Suppressor macrophage (primary cell): ENCODE measurements at places on chromosomes 13 and 19.

DNA sequence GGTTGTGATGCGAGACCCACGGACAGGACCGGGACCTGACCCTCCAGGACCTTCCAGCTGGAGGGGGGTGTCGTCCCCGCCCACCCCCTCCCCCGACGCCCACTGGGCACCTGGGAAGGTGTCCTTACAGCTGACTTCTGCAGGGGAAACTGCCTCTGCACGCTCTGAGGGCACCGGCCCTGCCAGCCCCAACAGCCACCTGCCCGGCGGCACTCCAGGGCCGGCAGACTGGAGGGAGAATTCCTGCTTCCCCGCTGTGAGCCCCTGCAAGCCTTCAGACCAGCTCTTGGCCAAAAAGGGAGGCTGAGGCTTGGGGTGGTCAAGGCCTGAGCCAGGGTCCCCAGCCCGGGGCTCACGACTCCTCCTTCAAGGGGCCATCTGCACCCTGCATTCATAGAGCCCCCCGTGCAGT lies 1.2 kb downstream of the CNN2 start:
- DNase-seq = peak; percentile 36

DNA sequence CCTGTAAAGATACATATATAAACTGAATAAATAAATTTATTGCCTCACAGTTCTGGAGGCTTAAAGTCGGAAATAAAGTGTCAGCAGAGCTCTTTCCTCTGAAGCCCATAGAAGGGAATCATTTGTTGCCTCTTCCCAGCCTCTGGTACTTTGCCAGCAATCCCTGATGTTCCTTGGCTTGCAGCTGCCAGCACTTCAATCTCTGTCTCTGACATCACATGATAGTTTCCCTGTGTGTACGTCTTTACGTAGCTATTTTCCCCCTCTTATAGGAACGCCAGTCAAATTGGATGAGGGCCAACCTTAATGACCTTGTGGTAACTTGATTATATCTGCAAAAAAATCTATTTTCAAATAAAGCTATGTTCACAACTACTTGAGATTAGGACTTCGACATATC lies 250.9 kb downstream of the LIG4 start:
- DNase-seq = no peak

- no peak for DNase-seq
These were observed 66.1 kb downstream of the SLC10A2 start for GRCh38 chr13:103000157-103000556.

DNA sequence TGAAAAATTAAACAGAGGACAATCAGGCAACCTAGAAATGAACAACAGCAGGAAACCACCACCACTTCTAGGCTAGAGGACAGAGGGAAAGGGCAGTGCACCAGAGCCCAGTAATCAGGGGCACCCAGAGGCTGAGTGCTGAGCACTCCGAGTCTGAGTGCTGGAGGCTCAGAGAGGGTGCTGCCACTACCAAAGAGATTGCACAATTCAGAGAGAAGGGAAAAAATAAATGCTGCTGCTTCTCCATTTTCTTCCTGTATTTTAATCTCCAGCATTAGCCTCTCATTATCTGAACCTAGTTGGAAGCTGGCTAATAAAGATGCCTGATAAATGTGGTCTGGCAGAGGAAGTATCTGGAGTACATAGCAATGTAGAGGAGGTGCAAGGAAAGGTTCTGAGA lies 11.8 kb upstream of the ZNF175 start:
- DNase-seq = no peak

DNA sequence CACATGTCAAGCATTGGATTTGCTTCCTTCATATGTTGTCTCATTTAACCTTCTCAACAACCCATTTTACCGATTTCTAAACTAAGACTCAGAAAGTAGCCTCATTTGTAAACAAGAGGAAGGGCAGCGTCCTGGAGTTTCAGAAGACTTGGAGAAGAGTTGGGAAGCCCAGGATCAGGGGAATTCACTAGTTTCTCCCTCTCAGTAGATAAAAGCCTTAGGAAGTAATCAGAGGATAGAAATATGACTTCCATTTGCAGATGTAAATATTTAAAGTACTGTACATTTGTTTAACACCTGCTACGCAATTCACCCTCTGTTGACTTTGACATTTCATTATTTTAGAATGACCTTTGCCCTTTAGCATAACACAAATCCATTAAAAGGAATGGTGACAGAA lies 216.4 kb downstream of the DCT start:
- DNase-seq = no peak

DNA sequence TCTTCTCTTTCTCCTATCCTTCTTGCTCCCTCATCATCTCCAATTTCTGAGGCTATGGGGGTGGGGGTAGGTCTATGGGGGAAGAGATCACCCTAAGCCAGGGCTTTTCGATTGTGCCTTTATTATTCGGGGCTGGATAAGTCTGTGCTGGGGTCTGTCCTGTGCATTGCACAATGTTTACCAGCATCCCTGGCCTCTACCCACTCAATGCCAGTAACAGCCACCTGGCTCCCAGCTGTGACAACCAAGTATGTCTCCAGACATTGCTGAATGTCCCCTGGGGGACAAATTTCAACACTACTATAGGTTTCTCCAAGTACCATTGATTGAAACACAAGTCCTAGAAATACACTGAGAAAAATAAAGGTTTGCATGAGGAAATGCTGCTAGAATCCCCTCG lies 13.2 kb downstream of the CBY2 start:
- DNase-seq = no peak

DNA sequence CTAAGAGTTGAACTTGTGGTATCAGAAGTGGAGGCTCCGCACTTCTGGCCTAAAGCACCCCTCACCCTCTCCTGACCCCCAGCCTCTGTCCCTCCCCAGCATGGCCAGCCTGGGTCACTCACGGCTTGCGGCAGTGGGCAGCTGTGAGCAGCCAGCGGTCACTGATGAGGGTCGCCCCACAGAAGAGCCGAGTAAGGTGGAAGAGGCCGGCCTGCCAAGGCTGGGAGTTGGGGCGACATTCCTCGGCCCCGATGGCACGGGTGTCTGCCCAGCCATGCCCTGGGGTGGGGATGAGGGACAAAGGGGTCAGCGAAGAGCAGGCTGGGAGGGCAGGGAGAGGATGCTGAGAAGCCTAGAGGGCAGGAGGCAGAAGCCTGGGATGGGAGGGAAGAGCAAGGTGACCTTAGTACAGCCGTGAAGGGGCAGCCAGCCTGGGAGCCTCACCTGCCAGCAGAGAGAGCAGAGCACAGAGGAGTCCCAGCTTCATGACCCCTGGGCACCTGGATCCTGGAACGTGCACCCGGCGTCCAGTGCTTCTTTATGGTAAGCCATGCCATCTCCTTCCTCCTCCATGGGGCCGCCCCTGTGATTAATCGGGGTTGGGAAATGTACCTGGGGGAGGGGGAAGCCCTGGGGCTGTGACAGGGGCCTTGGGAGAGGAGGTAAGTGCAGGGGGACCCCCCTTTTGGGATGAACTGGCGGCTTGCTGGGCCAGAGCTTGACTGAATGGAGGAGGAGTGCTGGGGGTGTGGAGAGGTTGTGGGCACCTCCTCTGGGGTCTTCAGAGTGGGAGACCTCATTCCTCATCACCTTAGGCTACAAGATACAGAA lies 7.9 kb upstream of the KLK8 start:
- DNase-seq = no peak

- no peak for DNase-seq
These were observed 28.5 kb downstream of the MYCBP2 start for GRCh38 chr13:77298426-77298825.

- no peak for DNase-seq
These were observed 38.3 kb downstream of the NDFIP2 start for GRCh38 chr13:79519255-79519654.

DNA sequence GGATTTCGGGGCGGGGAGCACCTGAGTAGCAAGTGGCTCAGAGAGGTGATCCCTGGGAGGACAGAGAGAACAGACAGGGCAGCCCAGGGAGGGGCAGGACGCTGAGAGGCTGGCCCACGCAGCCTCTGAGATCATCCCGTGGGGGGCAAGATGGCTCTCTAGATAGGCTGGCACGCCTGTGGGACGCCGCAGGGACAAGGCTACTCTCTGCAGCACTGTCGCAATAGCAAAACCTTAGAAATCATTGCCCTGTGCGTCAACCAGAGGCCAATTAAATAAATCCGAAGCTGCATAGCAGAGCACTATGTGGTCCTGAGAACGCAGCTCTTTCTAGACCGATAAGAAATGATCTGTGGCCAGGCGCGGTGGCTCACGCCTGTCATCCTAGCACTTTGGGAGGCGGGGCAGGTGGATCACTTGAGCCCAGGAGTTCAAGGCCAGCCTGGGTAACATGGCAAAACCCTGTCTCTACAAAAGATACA lies 5.1 kb downstream of the PEX11G start:
- no peak for DNase-seq

GRCh38 chr19:2037651-2038255 lies 13.3 kb downstream of the MKNK2 start:
- DNase-seq = no peak

- no peak for DNase-seq
These were observed 13.7 kb upstream of the MAP3K10 start for GRCh38 chr19:40177286-40178070.

DNA sequence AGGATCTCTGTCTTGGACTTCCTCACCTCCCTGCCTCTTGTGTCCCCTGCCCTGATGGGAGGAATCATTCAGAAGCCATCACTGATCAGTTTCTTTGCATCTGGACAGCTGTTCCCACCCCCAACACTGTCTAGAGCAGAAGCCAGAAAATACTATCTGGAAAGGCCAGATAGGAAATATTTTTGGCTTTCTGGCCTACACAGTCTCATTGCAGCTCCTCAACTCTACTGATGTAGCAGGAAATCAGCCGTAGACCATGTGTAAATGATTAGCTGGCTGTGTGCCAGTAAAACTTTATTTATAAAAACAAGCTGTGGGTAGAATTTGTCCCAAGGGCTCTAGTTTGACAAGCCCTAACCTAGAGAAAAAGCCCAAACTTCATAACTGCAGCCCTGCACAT lies 5.6 kb downstream of the SIGLEC7 start:
- DNase-seq = no peak

- DNase-seq = no peak
These were observed 4.2 kb downstream of the ADGRE5 start for GRCh38 chr19:14385492-14385891.

DNA sequence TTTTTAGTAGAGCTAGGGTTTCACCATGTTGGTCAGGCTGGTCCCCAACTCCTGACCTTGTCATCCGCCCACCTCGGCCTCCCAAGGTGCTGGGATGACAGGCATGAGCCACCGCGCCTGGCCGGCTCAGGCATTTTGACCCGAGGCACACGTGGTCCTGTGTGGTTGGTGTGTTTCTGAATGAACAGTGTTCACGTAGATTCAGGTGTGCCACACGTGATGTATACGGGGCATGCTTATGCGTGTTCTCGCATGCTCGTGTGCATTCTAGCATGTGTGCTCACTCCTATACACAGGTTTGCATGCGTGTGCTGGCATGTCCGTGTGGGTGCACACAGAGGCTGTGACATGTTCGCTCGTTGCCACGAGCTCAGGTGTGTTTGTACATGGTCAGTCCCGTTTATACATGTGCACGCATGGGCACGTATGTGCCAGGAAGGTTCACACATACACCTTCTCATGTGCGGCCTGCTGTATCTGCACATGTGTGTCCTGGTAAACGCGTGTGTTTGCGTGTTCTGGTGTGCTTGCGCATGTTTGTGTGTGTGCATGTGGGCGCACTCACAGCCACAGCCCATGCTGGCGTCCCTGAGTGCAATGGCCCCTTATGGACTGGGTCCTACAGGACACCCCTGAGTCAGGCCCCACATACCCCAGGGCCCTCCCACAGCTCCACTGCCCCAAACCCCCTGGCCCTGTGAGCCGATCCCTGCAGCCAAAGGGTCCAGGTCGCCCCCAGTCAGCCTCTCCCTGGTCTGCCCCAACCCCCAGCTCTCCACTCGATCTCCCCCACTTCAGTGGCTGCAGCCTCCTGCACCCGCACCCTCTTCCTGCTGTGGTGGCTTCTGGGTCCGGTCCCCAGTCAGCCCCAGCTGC lies 20.6 kb upstream of the TCF3 start:
- no peak for DNase-seq

GRCh38 chr19:51027126-51027806 lies 850 bp upstream of the KLK11 start:
- DNase-seq = no peak

GRCh38 chr13:44142540-44142867 lies 231.1 kb upstream of the SERP2 start:
- DNase-seq = no peak

- no peak for DNase-seq
These were observed 420.5 kb downstream of the KLF5 start for GRCh38 chr13:73479351-73479750.

DNA sequence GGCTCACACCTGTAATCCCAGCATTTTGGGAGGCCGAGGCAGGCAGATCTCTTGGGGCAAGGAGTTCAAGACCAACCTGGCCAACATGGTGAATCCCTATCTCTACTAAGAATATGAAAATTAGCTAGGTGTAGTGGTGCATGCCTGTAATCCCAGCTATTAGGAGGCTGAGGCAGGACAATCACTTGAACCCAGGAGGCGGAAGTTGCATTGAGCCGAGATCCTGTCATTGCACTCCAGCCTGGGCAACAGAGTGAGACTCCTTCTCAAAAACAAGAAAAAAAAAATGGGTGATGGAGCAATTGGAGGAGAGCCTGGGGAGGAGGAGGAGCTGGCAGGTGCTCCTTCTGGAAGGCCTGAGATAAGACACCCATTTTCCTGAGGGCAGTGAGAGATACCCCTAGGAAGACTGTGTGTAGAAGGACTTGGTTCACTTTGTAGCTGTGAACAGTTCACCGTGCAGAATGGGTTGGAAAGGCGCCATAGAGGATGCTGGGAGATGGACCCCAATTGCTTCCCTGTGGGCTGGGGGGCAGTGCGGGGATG lies 8.7 kb upstream of the CARM1 start:
- no peak for DNase-seq

DNA sequence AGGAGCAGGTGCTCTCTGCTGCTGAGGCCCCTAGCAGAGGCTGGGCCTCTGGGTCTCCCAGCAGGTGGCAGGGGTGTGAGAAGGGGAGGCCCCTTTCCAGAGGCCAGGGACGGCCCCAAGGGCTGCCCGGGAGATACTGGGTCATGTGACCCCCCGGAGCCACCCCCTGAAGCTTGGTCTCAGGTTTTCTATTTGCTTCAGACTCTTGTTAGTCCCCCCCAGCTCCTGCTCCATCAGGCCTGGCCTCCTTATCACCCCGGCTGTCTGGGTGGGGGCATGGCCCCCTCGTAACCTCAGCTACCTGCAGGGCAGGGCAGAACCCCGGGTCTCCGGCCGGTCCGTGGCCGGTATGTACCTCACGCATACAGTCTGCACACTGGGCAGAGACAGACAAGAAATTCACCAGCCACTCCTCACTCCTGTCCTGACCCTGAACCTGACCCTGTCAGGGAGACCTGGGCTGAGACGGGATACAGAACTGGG lies 13.2 kb upstream of the TCF3 start:
- no peak for DNase-seq

DNA sequence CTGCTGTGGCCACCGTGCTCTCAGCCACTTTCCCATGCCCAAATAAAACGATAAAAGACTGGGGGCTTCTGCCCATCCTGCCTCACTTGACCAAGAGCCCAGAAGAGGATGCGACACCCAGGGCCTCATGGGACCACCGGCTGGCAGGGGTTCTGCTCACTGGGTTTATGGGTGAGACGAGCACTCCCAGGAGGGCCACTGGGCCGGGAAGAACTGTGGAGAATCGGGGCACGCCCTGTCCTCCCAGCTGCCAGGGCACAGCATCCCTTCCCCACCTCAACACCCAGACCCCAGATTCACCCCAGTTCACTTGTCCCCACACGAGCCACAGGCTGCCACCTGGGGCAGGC lies 4.7 kb upstream of the F10 start:
- DNase-seq = no peak

- no peak for DNase-seq
These were observed 919 bp downstream of the DACT3 start for GRCh38 chr19:46660008-46660517.
